AG10803 (cell line): ENCODE measurements at places on chromosomes 5 and 9.
A peak's percentile ranks its signal among the peaks of the same experiment; 100 is the strongest.

- DNase-seq, result no peak
Observed at GRCh38 chr9:97487107-97487506, 14.4 kb upstream of the TMOD1 start.

- DNase-seq, result no peak
Observed at GRCh38 chr9:111603041-111603440, 3.6 kb upstream of the PTGR1 start.

GRCh38 chr9:111728617-111729366, 65.9 kb downstream of the SHOC1 start:
- DNase-seq, result peak; percentile 88

GRCh38 chr9:116695438-116695837, 8.3 kb downstream of the TRIM32 start:
- no peak for DNase-seq

GRCh38 chr5:32935283-32935682, 224.2 kb downstream of the NPR3 start:
- DNase-seq, result no peak

GRCh38 chr5:146081556-146081955, 23.8 kb downstream of the PLAC8L1 start:
- DNase-seq, result peak; percentile 32

- peak; percentile 50 for DNase-seq
Observed at GRCh38 chr5:157546456-157547100, 29.0 kb downstream of the ADAM19 start.

- DNase-seq, result no peak
Observed at GRCh38 chr9:20139763-20140290, 351.0 kb upstream of the SLC24A2 start.

DNA sequence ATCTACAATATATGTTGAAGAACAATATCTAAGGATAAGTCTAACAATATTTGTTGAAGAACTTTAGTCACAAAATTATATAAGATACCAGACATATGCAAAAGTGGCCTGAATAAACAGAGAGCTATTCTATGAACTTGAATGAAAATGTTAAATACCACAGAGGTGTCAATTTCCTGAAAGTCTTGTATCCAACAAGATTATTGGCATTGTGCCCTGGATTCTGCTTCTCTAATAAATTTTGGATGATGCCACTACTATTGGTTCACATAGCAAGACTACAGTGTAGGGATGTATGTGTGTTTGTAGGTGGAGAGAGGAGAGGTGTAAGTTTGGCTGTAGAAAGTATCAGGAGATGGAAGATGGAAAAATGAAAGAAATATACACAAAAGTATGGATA, 731.8 kb upstream of the RGMB start:
- DNase-seq, result no peak

GRCh38 chr5:109479260-109479860, 69.6 kb upstream of the PJA2 start:
- DNase-seq, result peak; percentile 32

GRCh38 chr5:133708331-133708850, 96.0 kb upstream of the FSTL4 start:
- no peak for DNase-seq

- DNase-seq, result no peak
Observed at GRCh38 chr9:6961845-6962522, 204.2 kb downstream of the KDM4C start.

GRCh38 chr9:136710543-136710942, 1.8 kb upstream of the DIPK1B start:
- no peak for DNase-seq

DNA sequence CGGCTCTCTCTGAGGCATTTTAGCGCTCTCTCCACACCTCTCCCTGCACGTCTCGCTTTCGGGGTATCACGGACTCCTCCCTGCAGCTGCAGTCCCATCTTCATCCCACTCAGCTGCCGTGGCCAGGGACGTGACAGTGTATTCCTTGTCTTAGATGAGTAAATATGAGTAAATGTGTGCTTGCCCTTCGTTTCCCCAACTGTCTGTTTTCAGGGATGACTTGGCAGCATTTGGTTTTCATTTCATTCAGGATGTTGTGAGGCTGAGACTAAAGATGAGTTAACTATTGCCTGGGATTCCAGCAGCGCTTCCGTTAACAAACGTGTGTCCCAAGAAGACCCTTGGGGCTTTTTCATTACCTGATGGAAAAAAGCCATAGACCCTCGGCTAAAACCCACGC, 29.5 kb downstream of the GDNF start:
- peak; percentile 84 for DNase-seq

DNA sequence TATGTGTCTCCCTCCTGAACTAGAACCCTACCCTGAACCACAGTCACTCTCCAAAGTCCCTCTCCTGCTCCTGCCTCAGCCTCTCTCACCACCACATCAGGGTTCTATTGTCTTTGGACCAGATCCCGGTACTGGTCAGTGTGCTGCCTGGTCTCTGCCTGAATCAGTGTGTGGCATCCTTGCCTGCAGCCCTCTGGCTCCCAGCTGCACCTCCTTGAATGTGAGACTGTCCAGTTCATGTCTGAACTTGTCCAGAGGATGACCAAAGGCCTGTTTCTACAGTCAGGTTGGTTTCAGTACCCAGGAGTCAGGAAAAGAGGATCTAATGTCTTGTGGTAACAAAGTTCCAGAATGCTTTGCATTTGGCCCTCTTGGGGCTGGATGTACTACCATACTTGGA, 76.8 kb upstream of the RANBP3L start:
- peak; percentile 53 for DNase-seq

DNA sequence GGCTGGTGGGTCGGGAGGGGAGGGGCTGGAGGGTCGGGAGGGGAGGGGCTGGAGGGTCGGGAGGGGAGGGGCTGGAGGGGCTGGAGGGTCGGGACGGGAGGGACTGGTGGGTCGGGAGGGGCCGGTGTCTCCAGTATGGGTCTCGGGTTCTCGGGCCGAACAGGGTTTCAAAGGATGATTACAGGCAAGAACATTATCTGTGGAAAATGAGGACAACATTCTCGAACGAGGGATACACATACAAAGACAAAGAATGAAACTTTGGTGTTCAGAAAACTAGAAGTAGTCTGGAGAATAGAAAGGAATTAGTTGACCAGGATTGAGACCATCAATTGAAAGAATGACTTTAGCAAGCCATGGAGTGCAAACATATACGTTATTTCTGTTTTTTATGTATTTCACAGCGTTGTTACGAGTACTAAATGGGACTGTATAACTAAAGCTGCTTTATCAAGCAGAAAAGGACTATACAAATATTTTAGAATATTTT, 360 bp upstream of the ZCCHC10 start:
- DNase-seq, result no peak

DNA sequence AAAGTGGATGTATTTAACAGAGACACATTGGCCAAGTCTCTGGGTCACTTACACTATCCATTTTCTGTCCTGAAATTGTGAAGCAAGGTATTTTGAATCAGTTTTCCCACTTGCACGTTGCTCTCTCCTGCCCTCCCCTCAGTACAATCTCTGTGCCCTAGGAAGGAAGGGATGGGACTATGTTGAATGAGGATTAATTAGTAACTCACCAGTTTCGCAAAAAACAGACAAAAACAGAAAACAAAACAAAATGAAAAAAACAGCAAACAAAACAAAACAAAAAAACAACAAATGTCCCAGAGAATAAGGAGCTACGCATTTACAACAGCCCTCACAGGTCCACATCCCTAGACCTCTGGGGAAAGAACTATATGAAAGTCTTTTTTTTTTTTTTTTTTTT, 1.1 kb upstream of the CD14 start:
- DNase-seq, result no peak

DNA sequence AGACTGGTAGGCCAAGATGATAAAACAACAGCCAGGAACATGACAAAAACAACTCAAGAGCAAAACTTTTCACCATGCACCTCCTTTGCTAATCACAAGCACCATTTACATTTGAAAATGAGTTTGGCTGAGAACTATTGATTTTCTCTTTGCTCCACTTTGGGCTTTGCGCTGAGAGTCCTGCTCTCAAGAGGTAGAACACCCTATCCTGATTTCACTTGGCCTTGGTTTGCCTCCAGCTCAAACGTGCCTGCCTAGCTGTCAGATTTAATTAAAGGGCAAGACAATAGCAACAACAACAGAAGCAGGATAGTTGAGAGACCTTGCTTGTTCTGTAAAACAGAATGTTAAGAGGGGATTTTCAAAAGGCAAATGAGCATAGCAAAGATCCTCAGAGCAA, 128.2 kb upstream of the ASTN2 start:
- DNase-seq, result no peak

DNA sequence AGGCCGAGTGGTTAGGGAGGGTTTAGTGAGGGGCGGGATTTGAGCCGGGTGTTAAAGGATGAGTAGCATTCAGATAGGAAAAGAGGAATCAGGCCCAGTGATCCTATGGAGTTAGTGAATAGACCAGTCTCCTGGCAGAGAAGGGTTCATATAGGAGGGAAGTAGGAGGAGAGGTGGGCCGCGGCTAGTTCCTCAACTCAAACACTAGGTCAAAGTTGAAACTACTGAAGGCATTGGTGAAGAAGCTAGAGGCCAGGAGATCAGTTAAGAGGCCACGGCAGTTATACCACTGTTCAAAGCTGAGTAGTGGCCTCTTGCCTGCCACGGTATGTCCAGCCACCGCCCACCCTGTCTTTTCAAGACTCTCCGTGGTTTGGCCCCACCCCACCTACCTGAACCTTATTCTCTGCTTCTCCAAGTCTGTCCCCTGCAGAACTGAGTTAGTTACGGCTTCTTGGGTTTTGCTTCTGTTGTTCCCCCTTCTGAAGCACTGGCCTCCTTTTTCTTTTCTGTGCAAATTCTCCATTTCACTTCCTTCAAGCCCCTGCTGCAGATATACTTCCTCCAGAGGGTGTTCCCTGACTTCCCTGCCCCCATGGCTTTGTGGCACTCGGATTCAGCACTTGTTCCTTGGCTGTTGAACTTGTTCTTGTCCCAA, 1.8 kb downstream of the ZBTB34 start:
- no peak for DNase-seq

DNA sequence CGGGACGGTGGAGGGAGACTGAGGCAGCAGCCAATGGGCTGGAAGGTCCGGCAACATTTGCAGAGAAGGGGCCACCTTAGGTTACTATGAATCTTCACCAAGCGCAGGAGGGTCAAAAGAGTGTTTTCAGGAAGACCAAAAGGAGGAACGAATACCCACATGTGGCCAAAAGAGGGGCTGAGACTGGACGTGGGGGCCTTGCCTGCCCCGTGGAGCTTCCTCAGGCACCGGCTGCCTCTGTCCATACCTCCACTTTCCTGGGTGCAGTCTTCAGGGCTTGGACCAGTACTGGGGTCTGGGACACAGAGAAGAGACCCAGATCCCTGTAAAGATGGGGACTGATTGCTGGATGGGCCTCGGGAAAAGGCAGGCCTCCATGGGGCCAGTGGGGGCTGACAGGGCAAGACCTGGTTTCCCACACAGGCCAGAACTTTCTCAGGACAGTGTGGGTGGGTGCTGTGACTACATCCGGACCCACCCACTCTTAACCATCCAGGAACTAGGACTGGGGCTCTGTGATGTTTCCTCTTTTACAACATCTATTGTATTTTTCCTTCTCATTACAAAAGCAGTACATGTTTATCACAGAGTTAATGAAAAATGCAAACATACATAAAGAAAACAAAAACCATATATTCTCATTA, 294.7 kb downstream of the ZSWIM6 start:
- DNase-seq, result no peak

- no peak for DNase-seq
Observed at GRCh38 chr5:54868511-54869483, 116.6 kb downstream of the ESM1 start.

GRCh38 chr9:107481035-107481434, 8.5 kb downstream of the KLF4 start:
- DNase-seq, result no peak

- DNase-seq, result no peak
Observed at GRCh38 chr5:145341842-145342241, 493.3 kb downstream of the PRELID2 start.

- DNase-seq, result no peak
Observed at GRCh38 chr9:76558465-76558864, 99.5 kb downstream of the GCNT1 start.

- DNase-seq, result no peak
Observed at GRCh38 chr9:120336021-120336752, 243.8 kb downstream of the CDK5RAP2 start.

- DNase-seq, result peak; percentile 53
Observed at GRCh38 chr5:78534148-78534904, 114.2 kb downstream of the LHFPL2 start.

DNA sequence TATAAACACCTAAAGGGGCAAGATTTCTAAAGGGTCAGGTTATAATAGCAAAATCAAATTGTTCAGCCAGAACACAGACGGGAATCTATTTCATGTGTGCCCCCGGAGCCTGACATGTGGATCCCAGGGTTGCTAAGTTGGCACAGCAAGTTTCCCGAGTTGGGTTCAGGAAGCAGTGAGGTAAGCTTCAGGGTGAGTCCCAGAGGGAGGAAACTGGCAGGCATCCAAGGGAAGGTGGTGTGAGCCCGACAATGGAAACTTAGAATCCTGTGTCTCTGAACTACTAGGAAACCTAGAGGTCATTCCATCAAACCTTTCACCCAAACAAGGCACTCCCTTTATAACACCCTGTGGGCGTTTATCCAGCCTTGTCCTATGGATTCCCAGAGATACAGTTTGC, 98.4 kb downstream of the ADRB2 start:
- no peak for DNase-seq

GRCh38 chr5:58240322-58240721, 219.6 kb downstream of the PLK2 start:
- DNase-seq, result peak; percentile 53

DNA sequence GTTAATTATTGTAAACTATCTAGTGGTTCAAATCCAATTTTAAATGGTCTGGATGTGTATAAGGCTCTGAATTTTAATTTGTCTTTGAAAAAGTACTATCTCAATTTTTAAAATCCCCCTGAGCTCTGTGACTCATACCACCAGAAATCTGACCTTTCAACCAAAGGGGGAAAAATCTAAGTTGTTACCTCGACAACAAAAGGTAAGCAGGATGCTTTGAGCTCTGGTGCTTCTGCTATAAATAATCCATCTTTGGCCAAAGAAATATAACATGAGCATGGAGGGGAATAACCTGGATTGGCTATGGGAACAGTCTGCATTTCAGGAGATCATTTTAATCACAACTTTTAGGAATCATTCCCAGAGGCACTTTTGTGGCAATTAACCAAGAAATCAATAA, 76.3 kb upstream of the PCSK1 start:
- DNase-seq, result peak; percentile 15

DNA sequence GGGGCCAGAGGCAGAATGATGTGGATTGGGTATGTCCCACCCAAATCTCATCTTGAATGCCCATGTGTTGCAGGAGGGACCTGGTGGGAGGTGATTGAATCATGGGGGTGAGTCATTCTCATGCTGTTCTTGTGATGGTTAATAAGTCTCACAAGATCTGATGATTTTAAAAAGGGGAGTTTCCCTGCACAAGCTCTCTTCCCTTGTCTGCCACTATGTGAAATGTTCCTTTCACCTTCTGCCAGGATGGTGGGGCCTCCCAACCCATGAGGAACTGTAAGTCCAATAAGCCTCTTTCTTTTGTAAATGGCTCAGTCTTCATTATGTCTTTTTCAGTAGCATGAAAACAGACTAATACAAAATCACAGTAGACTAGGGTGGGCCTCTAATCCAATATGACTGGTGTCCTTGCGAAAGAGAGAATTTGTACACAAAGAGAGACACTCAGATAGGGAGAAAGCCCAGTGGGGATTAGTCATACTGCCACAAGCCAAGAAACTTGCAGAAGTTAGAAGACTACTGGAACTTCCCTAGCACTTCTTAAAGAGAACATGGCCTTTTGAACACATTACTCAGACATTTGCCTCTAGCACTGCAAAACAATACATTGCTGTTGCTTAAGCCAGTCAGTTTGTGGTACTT, 68.4 kb downstream of the ANXA1 start:
- peak; percentile 32 for DNase-seq

GRCh38 chr5:167050568-167051401, 1240.7 kb upstream of the WWC1 start:
- no peak for DNase-seq

GRCh38 chr9:105216440-105217178, 27.8 kb upstream of the SLC44A1 start:
- peak; percentile 36 for DNase-seq
